ENCODE measurements at places on chromosomes 11 and 22.

DNA sequence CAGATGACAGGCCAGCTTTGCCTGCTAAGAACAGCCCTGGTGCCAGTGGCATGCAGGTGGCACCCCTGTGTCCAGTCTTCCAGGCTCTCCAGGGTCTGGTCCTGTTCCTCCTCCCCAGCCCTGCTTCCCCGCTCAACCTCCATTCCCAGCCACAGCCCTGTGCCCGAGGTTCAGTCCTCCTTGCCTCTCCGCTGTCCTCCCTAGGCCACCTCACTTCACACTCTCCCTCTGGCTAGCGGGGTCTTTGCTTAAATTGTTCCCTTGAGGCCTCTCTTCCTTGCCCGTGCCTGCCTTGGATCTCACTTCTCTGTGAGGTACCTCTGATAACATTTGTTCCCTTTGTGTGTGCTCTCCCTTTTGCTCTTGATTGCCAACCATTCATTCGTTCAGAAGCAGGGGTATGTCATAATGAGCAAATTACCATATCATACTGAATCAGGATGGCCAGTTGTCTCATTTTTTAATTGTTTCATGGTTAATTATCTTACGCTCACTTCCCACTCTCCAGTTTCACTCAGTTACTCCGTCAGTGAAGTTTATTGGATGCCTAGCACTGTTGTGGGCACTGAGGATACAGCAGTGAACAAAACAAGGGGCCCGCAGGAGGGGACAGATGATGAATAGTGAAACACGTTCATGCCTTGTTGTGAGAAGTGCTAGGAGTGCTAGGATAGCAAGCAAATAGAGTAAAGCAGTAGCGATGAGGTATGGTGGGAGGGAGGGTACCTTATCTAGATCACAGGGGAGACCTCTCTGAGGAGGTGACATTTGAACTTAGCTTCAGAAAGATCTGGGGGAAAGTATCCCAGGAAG is 7.4 kb downstream of the BMAL1 start:
- DNase-seq, result no peak

DNA sequence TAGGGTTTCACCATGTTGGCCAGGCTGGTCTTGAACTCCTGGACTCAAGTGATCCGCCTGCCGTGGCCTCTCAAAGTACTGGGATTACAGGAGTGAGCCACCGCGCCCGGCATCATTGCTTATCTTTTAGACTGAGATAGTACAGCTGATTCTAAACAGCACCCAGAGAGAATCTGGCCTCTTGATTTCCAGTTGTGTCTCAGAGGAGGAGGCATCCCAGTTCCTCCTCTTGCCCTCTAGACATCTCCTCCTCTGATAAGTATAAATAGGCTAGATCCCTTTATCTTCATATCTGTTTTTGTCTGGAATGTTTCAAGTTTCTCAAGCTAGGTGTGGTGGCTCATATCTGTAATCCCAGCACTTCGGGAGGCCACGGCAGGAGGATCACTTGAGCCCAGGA is 7.0 kb downstream of the MARK2 start:
- no peak for DNase-seq

GRCh38 chr11:93622043-93622442 is 39.4 kb upstream of the CEP295 start:
- no peak for DNase-seq

GRCh38 chr11:133928628-133929059 is 28.1 kb downstream of the IGSF9B start:
- no peak for DNase-seq

All from fibroblast of skin of scalp (primary cell).